Activated CD4-positive, alpha-beta T cell treated with anti-CD3 and anti-CD28 coated beads, Interleukin-2, amount 50 U/mL, for 4 hours (primary cell): ENCODE measurements at places on chromosomes 4 and X.

GRCh38 chr4:133403913-133404312 lies 254.8 kb downstream of the PCDH10 start:
- no peak for DNase-seq

GRCh38 chr4:161321706-161322105 lies 842.1 kb downstream of the FSTL5 start:
- DNase-seq = no peak

DNA sequence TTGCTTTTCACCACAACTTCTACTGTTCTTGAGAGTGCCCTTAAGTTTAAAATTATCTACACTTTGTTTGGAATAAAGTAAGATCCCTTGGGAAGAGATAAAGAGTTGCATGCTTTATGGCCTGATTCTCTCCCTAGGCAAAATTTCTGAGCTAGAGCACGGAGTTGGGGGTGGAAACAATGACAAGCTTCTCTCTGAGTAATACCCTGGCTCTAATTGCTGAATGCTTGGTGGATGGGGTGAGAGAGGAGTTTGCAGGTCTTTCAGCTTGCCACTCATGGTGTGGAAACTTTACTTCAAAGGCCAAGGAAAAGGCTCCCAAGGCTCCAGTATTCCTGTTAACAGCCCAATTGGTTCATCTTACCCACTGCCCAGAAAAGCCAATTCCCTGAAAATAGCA lies 26.1 kb upstream of the PRDM8 start:
- DNase-seq = no peak

DNA sequence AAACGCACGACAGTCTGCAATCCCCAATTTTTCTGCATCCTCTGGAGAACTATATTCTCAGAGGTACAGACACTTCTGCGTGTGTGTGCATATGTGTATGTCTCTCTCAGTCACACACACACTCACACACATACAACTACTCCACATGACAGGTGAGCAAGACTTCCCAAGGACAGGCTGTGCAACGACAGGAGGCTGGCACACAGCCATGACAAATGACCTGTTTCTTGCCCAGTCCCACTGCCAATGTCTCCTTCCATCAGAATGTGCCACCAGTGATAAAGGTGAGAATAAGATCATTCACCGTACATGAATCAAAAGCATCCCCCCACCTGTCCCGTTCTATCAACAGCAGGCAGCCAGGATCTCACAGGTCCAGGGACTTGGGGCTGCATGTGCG lies 52.4 kb downstream of the PPP2R2C start:
- DNase-seq = no peak

DNA sequence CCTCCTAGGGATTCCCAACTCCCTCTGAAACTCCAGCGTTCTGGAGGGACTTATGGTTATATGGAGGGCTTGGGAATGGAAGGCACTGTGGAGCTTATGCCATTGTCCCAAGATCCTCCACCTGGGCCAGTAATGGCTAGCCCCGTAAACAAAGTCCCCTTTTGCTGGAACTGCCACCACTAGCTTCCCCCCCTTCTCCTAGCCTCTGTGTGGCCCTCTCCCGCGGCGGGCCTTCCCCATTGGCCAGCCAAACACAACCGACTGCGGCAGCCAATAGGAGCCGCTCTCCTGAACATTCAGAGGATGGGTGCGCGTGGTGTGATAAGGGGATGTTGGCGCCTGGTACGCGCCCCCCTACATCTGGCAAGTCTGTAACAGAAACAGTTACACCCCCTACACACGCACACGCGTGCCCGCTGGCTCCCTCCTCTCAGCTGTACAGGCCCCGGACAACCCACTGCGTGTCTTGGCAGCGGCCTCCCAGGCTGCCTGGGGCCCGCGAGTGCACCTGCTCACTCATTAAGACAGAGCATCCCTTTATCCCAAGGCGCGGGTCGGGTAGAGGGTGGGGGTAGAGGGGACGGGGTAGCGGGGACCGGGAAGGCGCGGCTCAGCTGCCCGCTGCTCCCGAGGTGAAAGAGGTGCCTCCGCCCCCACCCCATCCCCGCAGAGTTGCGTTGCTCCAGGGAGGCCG lies 863 bp upstream of the RAB33A start:
- DNase-seq = peak; percentile 45

DNA sequence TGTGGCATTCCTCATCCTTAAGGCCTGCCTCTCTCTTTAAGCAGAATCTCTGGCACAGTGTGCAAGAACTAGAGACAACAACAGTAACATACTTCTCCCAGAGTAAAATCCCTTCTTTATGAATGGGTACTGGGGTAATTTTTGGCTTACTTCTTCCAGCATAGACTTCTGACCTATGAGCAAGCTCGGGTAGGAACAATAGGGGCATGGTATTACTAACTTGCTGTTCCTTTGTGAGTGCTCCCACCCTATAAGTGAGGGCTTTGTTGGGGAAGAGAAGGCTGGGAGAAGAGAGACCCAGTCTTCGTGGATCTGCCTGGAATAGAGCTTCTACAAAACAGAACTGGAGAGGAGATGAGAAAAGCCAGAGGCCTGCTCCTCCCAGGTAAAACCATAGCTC lies 30.2 kb downstream of the CLDN2 start:
- no peak for DNase-seq

- DNase-seq = no peak
Measured at GRCh38 chrX:134999469-134999868, 8.7 kb downstream of the SMIM10 start.

DNA sequence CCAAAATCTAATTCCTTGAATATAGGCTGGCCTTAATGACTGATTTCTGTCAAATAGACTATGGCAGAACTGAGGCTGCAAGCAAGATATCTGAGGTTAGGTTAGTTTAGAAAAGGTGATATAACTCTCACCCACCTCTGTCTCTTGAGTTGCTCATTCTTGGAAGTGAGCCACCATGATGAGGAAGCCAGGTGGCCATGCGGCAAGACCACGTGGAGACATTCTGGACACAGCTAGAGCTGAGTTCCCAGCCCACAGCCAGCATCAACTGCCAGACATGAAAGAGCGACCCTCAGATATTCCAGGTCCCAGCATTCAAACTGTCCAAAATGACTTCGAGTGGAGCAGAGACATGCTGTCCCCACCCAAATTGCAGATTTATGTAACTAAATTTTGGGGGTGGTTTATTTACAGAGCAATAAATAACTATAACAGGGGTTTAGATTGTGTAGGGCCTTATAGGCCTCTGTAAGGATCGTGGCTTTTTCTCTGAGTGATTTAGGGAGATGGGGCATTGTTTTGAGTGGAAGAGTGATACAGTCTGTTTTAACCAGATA lies 33.7 kb downstream of the USP53 start:
- DNase-seq = no peak

DNA sequence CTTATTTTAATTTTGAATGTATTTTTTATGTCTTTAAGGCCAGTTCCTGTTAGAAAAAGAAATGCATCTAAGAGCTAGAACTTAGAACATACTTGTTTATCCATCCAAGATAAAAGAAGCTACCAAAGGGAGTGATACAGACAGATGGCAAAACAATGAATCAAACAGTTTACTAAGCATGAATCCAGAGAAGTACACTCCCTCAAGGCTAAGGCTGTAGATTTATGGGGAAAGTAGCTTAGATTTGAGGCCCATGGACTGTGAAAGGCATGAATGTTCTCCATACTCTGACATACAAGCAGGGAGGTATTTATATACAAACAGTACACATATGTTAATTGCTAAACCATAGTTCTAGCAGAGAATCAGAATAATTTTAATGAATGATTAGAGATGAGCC lies 255.3 kb upstream of the NRK start:
- DNase-seq = no peak
